CD4-positive, alpha-beta T cell treated with Interleukin-6 at 100 ng/mL for 8 hours (primary cell): ENCODE measurements at places on chromosomes 4 and X.
A peak's percentile ranks its signal among the peaks of the same experiment; 100 is the strongest.

DNA sequence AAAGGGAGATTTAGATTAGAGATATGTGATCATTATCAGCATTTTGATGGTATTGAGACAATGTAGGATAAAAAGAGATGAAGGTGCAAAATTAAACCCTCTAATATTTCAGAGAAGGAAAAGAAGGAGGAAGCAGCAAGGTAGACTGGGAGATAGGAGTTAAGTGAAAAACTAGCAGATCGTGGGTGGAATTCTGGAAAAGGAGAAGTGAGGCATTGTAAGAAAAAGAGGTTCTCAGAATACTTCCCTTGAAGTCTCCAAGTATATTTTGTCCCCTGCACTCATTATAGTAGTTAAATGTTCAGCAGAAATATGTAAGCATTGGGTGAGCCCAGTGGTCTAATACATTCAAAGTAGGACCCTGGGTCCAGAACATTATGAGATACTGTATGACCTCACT, 30.3 kb downstream of the COPS4 start:
- no peak for DNase-seq

DNA sequence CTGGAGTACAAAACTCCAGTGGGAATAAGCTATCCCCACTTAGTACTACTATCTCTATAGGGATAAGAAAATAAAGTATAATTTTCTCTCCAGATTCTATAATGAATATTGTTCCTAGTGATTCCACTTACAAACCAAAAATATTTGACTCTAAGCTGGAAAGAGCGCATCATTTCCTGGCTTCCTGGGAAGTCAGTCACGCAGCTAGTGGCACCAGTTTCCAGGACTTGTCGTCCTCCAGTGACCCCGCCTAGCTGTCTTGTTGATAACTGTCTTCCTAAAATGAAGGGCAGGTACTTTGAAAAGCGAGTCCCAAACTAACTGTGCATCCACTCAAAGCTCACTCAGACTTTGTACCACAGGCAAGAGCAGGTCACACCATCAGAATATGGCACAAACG, 39.3 kb downstream of the LNX1 start:
- no peak for DNase-seq

GRCh38 chrX:139725720-139726119, 17.8 kb upstream of the MCF2 start:
- no peak for DNase-seq

GRCh38 chr4:95536650-95537049, 12.1 kb downstream of the UNC5C start:
- DNase-seq: no peak

GRCh38 chr4:25958110-25958509, 44.1 kb downstream of the SMIM20 start:
- DNase-seq: no peak

DNA sequence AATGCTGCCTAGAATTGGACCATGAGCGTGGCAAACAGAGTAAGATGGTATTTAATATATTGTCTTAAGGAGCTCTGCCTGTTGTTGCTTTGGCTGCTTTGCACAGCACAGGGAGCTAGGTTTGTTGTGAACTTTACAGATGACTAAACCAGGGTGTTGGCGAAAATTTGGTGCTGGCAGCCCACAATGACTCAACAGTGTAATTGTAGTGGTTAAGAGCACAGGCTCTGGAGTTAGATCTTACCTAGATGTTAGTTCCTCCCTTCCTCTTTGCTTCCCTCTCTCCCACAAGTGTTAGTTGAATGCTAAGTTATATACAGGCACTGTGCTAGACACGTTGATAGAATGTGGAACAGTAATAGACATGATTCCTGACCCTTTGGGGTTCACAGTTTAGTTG, 128.9 kb upstream of the TRPC5 start:
- no peak for DNase-seq

- DNase-seq: no peak
These were observed 1444.0 kb upstream of the PCDH7 start for GRCh38 chr4:29276150-29276549.

- no peak for DNase-seq
These were observed at the start of gene AMER1 for GRCh38 chrX:64205441-64205734. Gene AMER1, minus strand, starts transcription at chrX:64205708. Its CDS starts 12,422 bp downstream, at chrX:64193286.

GRCh38 chr4:108849611-108850168, 86.8 kb upstream of the ETNPPL start:
- DNase-seq: peak; percentile 19

DNA sequence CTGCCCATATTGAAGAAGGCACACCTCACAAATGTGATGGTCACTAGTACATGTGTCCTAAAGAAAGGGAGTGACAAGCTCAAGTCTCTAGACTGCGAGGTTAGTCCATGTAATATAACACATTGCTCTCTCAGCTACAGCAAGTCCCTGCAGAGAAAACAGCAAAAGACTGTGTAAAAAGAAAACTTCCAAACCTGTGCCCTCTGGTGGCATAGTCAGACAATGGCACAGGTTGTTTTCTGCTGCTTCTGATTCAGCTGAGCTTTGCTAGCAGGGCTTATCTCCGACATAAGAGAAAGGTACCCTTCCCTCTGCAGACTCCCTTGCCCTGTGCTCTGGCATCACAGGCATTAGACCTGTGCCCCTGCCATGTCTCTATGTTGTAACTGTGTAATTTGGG, 1.4 kb upstream of the SERPINA7 start:
- no peak for DNase-seq

DNA sequence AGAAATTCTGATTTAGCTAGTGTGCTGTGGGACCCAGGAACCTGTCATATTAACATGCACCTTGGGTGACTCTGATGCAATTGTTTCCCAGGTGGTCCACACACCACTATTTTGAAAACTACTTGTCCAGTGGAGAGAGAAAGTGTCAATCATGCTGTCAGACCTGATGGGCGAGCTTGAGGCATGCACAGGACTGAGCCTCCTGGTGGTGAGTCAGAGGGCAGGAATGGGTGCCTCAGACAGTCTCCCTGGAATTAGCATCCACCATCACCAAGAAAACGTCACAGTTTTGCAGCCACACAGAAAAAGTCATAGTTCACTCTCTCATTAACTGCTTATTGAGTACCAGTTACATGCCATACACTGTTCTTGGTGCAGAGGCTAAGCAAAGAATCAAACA, 181.8 kb upstream of the MAOA start:
- no peak for DNase-seq

DNA sequence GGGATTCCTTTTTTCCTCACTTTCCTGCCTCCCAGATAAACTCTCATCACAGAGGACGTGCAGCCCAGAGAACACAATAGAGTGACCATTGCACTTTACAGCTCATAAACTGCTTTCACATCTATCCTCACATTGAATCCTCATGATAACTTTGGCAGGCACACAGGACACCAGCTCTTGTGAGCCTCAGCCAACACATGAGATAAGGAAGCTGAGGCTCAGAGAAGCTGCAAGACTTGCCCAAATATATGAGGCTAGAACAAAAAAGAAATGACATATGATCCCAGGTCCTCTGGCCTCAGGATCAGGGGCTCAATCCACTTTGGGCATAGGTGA, 85.0 kb upstream of the CPEB2 start:
- no peak for DNase-seq

DNA sequence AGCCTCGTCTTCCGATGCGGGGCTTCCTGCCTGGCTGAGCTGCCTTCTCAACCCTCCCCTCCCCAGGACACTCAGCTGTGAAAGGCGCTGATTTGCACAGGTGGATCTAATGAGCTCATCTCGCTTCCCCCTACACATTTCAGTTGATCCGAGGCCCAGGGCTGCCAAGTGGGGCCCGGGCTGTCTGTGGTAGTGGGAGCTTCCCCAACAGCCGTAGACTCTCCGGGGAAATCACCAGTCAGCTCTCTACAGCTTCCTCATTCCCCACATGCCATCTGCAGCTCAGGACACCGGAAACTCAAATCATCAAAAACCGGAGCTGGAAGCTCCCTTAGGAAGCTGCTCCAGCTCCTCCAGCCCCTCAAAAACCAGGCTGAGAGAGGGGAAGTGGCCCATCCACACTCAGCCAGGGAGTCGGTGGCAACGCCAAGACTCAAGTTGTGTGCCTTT, 56.2 kb downstream of the SMIM20 start:
- DNase-seq: no peak

DNA sequence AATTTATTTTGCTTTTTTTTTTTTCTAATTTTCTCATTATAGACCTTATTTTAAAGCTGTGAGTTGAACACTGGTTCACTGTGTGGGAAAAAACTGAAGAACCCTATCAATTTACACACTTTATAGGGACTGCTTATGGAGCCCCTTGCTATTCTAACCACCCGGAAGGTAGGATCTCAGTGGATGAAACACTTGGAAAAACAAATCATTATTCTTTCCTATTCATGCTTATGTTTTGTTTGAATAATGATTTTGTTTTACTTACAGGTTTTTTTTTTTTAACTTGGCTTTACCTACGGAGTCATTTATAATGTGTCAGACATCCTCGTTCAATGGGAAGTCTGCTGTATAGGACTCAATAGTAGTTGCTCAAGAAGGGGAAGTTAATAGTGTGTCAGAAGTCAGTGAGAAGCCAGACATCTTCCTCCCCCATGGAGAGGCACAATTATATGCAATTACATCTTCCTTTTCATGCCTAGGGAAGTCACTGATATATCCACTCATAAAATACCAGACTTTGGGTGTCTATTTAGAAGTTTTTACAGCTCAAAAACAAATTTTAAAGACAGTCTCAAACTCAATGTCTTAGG, 113.2 kb downstream of the ARSF start:
- DNase-seq: no peak

GRCh38 chr4:73675623-73676022, 55.4 kb upstream of the RASSF6 start:
- no peak for DNase-seq

- no peak for DNase-seq
These were observed 74.9 kb downstream of the PRRG1 start for GRCh38 chrX:37424000-37424429.

DNA sequence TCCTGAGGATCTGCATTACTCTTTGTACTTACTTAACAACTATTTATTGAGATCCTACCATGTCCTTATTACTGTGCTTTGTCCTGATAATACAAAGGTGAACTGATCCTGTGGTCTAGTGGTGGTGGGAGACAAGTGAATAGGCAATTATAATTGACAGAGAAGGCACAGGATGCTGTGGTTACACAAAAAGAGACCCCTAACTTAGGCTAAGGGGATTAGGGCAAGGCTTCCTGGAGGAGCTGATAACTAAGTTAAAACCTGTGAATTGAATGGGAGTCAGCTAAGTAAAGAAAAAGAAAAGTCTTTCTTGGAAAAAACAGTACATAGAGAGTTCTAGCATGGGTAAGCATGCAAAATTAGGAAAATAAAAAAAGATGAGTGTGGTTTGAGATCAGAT, 164.4 kb downstream of the LARP7 start:
- no peak for DNase-seq

- no peak for DNase-seq
These were observed 29.8 kb upstream of the STOX2 start for GRCh38 chr4:183875251-183875825.

DNA sequence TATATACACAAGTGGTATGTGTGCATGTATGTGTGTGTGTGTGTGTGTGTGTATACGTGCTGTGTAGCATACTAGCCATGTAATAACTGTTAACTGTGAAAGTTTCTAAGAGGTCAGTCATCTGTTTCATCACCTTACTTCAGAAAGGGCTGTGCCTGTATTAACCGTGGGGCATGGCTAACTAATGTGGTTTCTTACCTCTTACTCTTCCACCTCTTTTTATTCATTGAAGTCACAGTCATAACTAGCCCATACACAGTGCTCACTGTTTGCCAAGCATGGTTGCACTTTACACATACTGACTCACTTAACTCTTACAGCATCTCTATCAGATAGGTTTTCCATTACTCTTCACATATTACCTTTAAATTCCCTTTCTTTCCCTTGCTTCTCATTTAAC, 23.7 kb upstream of the LRAT start:
- no peak for DNase-seq
